ENCODE measurements at places on chromosomes 3 and 15.

- peak; percentile 13 for DNase-seq
Observed at GRCh38 chr3:179304605-179305004, 18.2 kb upstream of the ZNF639 start.

DNA sequence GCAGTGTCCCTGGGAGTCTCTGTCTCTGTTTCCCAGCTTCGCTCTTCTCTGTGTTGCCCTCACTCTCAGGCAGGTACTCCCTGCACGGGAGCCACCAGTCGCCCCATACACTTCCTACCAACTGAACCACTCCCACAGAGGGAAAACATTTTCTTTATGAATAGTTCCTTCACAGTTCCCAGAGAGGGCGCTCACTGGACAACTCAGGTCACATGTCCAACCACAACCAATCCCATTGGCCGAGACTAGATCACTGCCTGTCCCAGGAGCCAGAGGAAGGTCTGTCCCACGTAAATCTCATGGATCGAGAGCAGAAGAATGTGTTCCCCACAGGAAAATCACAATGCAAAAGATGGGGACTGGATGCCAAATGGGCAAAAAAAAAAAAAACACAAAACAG is 26.1 kb downstream of the GRK7 start:
- peak; percentile 4 for DNase-seq

DNA sequence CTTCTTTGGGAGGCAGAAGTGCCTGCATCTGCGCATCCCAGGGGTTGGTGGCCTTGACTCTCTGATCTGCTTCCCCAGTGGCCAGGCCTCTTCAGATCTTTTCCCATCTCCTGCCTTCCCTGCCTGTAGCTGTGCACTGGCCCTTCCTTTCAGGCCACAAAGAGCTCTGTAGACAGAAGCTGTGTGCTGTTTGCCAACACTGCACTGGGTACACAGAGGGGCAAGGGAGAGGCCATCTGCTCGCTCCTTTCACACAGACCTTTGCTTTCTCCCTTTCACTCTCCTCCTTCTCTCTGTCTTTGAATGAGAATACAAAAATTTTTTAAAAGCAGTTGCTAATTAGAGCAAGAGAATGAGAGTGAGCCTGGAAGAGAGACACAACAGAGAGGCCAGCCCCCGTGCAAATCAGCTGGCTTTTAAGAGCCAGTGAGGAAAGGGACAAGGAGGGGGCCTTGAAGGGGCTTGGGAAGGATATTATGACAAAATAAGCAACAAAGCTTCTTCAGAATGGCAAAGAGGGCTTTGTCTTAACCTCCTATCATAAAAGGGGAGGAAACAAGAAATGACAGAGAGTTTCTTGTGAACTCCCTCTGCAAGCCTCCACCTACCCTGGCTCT is 170.9 kb downstream of the EPHB1 start:
- DNase-seq = no peak

GRCh38 chr15:96340598-96341512 is 10.4 kb downstream of the NR2F2 start:
- peak; percentile 49 for DNase-seq

GRCh38 chr3:24446032-24446431 is 48.6 kb downstream of the THRB start:
- DNase-seq = no peak

GRCh38 chr3:11810276-11810675 is 36.4 kb downstream of the TAMM41 start:
- DNase-seq = no peak

- no peak for DNase-seq
Observed at GRCh38 chr15:43845421-43845820, 18.6 kb downstream of the WDR76 start.

DNA sequence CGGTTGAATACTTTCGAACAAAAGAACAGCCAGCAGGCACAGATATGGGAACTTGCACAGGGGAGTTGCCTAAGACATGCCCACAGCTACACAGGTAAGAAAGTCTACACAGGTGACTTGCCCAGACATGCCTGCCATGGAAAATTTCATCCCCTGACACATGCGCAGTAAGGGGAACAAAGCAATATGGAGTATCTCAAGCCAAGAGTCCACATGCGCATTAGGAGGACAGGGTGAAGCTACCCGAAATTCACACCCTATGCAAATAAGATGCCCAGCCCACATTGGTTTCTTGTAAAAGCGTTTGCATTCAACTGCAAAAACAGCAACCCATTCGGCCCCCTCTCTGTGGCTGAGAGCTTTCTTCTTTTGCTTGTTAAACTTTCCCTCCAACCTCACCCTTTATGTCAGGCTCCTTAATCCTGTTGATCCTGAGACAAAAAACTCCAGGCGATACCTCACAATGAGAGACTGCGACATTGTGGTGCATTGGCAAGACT is 49.3 kb upstream of the TRPM1 start:
- DNase-seq = no peak

- peak; percentile 46 for DNase-seq
Observed at GRCh38 chr3:88003115-88003755, 55.6 kb downstream of the CGGBP1 start.

- no peak for DNase-seq
Observed at GRCh38 chr3:36954452-36955134, 9.7 kb upstream of the TRANK1 start.

DNA sequence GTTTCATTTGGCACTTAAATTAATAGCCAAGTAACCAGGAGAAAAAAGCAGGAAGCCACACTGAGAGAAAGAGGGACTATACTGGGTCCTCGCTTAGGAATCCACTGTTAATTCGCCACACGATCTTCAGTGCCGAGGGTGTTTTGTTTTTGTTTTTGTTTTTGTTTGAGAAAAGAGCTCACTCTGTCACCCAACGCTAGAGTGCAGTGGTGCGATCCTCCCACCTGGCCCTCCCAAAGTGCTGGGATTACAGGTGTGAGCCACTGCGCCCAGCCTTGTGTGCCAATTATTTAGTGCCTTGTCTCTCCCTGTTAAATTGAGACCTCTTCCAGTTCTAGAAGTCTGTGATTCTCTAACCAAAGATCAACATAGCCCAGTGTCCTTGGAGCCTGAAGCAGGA is 53.8 kb upstream of the TPM1 start:
- no peak for DNase-seq

- DNase-seq = no peak
Observed at GRCh38 chr15:92922418-92923002, 22.4 kb downstream of the CHD2 start.

GRCh38 chr3:121834157-121834670 is 646 bp downstream of the IQCB1 start:
- DNase-seq = peak; percentile 7

DNA sequence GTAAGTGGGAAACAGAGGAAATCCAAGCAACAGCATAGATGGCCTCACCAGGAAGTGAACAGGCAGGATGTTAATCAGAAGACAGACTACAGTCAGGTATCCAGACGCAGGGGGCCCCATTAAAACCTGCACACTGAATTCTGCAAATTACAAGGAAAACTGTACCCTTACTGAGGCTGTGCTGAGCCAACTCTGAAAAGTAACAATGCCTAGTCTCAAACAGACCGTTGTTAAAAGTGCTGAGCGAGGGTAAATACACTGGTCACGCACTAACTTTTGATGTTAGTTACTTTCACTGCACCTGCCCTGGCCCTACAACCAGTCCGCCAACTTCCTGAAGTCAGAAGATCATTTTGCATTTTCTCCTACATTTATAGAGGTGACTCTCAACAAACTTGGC is 1.0 kb downstream of the TAMM41 start:
- DNase-seq = no peak

- DNase-seq = peak; percentile 34
Observed at GRCh38 chr3:39124876-39125840, 17.7 kb downstream of the TTC21A start.

GRCh38 chr15:67186226-67186649 is 68.2 kb downstream of the AAGAB start:
- no peak for DNase-seq

GRCh38 chr3:56119575-56120349 is 348.5 kb downstream of the ERC2 start:
- DNase-seq = no peak

- no peak for DNase-seq
Observed at GRCh38 chr3:89025185-89025584, 82.2 kb upstream of the EPHA3 start.

- no peak for DNase-seq
Observed at GRCh38 chr3:177665122-177665808, 468.0 kb upstream of the TBL1XR1 start.

GRCh38 chr3:66473692-66474091 is 27.1 kb downstream of the LRIG1 start:
- DNase-seq = no peak

DNA sequence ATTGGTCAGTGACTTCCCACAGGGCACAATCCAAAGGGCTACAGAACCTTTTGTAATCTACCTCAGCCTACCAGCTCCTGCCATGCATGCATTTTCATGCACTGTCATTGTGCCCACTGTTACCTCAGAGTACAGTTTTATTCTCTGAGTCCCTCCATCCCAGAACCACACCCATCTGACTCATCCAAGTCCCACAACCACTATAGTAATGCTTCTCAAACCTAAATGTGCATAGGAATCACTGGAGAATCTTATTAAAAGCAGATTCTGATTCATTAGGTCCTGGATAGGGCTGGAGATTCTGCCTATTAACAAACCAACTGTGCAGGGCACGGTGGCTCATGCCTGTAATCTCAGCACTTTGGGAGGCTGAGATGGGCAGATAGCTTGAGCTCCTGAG is 3.7 kb upstream of the B3GALNT1 start:
- DNase-seq = no peak

DNA sequence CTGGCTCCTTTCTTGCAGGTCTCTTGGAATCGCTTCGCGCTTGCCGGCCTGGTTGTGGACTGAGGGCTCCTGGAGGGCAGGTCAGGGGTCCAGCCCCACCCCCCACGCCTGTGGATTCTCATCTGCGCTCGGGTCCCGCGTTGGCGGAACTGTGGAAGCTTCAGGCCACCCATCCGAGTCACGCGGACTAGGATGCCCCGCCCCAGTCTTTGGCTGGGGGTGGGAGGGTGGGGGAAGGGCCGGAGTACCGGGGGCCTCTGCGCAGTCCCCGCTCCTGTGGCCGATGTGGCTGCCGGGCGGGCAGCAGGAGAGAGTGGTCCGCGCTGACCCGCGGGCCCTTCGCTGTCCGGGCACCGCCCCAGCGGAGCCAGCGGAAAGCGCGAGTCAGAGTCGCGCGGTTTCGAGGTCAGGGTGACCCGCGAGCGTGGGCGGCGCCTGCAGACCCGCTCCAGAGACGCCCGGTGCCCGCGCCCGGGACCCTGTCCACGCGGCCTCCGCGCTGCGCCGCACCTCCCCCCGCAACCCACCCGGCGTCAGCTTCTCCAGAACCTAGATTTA is 114.2 kb downstream of the KLF13 start:
- DNase-seq = peak; percentile 30

GRCh38 chr15:45468294-45468693 is 54.3 kb downstream of the SLC30A4 start:
- DNase-seq = no peak

- DNase-seq = no peak
Observed at GRCh38 chr15:37483779-37484178, 383.4 kb upstream of the MEIS2 start.

GRCh38 chr3:101243285-101244211 is 76.8 kb downstream of the IMPG2 start:
- no peak for DNase-seq

DNA sequence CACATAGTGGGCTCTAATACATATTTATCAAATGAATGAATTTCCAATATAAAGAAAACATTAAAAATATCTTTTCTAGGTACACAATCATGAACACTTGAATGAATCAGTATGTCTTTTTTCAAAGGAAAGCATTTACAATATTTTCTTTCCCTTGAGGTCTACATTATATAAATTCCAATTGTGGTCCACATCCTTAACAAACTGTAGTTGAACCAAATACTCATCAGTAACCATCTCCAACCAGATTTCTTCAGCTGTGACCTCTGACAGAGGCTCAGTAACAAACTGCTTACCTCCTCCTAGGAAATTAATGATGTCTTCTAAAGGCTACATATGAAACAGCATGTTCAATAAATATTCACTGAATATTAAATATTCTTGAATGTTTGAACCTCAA is 58.8 kb downstream of the CFAP20DC start:
- DNase-seq = no peak

DNA sequence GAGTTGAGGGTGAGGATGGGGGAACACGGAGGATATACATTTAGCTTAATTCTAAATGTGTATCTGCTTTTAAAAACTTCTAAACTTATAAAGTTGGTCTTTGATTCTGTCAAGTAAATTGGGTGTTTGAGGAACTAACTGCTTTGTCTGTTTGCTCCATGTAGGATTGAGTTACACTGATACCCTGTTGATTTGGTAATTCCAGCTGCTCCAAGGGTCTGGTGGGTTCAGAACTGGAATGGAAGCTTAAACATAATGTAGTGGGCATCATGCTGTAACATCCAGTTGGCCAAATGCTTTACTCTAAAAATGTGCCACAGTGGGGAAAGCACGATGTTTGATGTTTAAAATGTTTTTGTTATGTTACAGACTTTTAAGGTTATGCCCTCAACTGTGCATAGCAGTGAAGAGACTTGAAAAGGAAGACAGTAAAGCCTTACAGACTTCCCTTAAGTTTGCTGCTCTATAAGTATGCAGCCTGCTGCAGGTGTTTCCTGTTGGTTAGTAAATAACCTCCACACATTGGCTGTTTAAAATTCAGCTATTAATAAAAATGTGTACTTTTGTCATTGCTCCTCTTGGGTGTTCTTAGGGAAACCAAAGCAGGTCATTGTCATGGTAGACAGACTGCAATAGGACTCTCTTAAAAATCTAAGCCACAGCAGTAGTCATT is 5.9 kb upstream of the EDEM1 start:
- no peak for DNase-seq

GRCh38 chr3:53123510-53123909 is 6.7 kb downstream of the RFT1 start:
- DNase-seq = no peak

GRCh38 chr3:24174614-24175013 is 229.5 kb downstream of the NR1D2 start:
- no peak for DNase-seq

- DNase-seq = no peak
Observed at GRCh38 chr3:113552851-113553250, 20.5 kb downstream of the SIDT1 start.

DNA sequence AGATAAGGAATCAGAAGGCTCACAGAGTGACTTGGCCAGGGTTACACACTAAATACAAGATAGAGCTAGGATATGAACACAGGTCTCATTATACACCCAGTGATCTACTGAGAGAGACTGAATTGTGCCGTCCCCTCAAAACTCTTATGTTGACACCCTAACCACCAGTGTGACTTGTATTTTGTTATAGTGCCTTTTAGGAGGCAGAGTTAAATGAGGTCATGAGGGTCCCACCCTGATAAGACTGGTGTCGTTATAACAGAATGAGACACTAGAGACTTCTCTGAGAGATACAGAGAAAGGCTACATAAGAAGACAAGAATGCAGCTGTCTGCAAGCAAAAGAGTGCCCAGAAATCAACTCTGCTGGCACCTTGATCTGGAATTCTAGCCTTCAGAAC is 12.6 kb downstream of the KPNA1 start:
- DNase-seq = no peak

GRCh38 chr15:71278989-71279756 is 163.9 kb downstream of the THSD4 start:
- no peak for DNase-seq

DNA sequence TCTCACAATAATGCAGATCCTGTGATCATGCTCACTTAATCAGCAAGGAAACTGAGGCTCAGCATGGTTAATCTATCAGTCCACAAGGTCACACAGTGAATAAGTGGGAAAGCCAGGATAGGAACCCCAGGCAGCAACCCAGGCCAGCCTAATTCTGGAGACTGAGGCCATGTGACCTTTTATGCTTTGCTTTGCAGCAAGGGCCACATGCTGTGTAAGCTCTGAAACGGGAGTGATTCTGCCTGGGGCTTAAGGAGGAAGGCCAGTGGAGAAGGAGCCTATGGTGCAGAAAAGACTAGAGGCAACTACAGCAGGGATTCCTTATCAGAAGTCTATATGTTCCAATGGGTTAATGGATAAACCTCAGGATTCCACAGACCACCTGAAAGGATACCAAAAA is 157.6 kb upstream of the PPP2R3A start:
- DNase-seq = no peak
